Left ventricle myocardium inferior (tissue), 1 donor: ENCODE measurements at places on chromosomes 7 and 10.

DNA sequence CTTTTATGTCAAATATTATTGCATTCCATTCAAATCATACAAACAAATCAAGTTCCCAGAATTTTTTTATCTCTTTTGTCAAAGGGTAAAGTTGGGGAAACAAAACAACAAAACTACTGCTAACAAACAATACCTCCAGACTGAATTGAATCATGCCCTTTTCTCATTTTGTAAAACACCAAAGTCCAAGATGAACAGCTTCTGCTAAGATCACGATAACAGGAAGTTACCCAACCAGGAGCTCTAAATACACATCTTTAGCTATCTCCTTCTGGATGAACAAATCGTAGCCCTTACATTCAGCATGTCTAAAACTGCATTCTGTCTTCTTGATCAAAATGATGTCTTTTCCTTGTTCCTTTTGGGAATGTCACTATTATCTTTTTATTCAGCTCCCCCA is 97.4 kb downstream of the CTTNBP2 start:
- DNase-seq, result no peak

- DNase-seq, result no peak
Measured at GRCh38 chr7:158595068-158595467, 7.4 kb upstream of the PTPRN2 start.

DNA sequence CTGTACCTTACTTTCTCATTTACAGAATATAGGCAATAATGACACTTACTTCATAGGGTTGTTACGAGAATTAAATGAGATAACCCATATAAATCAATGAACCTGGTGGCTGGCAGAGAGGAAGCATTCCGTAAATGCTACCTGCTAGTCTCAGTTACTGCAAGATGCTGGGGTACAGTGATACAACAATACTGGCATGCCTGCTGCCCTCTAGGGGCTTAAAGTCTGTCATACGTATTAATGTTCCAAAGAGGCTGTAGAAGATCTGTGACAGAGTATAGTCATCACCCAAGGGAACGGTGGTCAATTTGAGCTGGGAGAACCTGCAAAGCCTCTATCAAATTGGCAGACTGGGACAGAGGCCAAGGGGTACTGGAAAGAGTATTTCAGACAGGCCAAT is 421.5 kb downstream of the GPAM start:
- DNase-seq, result no peak

DNA sequence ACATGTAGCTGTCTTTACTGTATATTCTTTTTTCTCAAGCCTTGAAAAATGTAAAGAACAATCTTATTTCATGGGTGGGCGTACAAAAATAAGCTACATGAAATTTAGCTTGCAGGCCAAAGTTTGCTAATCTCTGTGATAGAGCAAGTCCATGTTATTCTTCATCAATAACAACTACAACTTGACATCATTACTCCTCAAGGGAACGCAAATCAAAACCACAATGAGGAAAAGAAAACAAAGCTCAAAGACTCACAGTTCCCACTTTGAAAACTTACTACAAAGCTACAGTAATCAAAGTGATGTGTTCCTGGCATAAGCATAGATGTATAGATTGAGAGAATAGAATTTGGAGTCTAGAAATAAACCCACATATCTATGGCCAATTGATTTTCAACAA is 62.5 kb downstream of the GNA12 start:
- no peak for DNase-seq
